PC-3 (cell line): ENCODE measurements at places on chromosomes 1 and 21. TPM values are rescaled to one million over a fixed set of nuclear protein-coding genes. Genes with fewer than 3 reads are reported as not detected.

Gene HFM1
- not detected in 2 replicates for total RNA-seq

Gene TNFRSF9
- 0.04 and 0.06 TPM in 2 replicates for total RNA-seq

Gene KCNJ10
- 0.15 TPM in 1 of 2 replicates, not detected in the other for total RNA-seq

Gene ANXA9
- 0.18 and 0.75 TPM in 2 replicates for total RNA-seq

Gene EPHB2
- 21.0 and 23.2 TPM in 2 replicates for total RNA-seq

Gene BNIPL
- 0.51 and 2.4 TPM in 2 replicates for total RNA-seq

GRCh38 chr1:31007462-31007991 lies 58.0 kb downstream of the PUM1 start:
- peak; percentile 27 for DNase-seq

DNA sequence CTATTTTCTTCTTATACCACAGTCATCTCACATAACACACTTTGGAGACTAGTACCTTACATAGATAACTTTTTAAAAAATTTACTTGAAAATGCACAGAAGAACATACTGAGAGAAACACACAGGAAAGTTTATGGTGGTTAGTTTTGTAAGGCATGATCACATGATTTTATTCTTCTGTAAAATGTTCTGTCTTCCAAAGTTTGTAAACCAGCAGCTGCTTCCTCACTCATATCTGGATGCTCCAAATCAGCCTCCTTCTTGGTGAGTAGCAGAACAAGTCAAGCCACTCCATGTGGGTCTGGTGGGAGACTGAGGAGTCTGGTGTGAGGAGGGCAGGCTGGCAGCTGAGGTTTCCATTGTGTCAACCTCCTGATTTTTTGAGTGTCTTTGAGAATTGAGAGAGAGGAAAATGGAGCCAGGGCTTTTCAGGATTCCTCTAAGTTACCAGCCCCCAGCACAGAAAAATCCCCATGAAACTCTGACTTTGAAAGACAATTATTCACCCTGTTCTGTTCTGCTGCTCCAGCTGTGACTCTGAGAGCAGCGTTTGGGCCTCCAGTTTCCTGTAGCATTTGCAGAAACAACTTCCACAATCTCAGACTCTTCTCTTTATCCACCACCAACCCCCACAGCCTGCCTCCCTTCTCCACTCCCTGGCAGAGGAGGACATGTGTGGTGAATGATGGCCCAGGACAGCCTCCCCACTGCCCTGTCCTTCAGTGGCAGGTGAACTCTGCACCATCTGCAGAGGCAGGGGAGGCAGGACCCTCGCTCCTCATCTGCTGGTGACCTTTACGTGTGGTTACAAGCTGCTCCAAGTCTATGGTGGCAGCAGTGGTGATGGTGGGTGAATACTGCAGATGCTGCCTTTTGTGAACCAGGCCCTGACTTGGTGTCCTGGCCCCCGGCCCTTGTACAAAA lies 82.3 kb downstream of the FCRL5 start:
- no peak for DNase-seq

GRCh38 chr1:28280501-28280900 lies 21.2 kb downstream of the SESN2 start:
- DNase-seq: no peak

- no peak for DNase-seq
Measured at GRCh38 chr21:42027085-42027821, 17.1 kb upstream of the ZBTB21 start.

DNA sequence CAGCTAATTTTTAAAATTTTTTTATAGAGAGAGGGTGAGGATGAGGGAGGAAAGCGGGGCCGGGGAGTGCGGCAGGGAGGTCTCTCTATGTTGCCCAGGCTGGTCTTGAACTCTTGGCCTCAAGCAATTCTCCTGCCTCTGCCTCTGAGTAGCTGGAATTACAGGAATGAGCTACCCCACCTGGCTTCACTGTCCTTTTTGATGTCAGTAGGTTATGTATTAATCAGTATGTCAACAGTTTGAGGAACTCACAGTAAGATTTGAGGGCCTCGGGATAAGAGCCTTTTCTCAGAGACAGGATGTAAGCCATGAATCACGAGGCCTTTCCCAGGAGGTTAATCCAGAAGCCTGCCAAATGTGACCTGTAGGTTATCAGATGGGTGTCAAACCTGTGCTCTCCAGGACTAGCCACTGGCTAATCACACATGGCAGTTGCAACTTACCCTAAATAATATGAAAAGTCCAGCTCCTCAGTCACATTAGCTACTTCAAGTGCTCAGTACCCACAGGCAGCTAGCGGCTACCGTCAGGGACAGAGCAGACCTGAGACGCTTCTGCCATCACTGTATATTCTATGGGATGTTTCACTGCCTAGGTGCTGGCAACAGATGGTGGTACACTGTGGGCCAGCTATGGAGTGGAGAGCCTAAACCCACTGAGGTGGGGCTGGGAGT lies 33.1 kb downstream of the TRIM67 start:
- DNase-seq: peak; percentile 19

DNA sequence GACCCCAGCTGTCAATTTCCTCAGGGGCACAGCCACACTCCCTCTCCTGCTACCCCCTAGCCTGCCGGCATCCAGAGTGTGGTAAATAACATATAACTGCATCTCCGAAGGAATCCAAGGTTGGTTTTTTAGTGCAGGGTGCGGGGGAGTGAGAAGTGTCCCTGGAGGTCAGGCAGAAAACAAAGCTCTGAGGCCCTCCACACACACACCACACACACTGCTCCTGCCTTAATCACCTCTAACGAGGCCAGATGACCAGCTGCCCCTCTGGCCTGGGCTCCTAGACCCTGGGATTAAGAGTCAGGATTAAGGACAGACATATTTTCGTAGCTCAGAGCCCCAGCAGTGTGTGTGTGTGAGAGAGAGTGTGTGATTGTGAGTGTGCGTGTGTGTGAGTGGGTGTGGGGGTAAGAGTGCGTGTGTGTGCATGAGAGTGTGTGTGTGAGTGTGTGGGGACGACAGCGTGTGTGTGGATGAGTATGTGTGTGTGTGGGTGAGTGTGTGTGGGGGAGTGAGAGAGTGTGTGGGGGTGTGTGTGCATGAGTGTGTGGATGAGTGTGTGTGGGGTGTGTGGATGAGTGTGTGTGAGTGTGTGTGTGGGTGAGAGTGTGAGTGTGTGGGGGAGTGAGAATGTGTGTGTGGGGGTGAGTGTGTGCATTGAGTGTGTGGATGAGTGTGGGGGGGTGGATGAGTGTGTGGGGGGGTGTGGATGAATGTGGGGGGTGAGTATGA lies 14.6 kb downstream of the SDC3 start:
- no peak for DNase-seq

- DNase-seq: peak; percentile 29
Measured at GRCh38 chr1:42680921-42681683, 1.1 kb upstream of the YBX1 start.

- DNase-seq: no peak
Measured at GRCh38 chr1:170145061-170145460, 698 bp upstream of the NTMT2 start.

- DNase-seq: no peak
Measured at GRCh38 chr21:17763288-17764037, 55.7 kb downstream of the C21orf91 start.
